ENCODE measurements at places on chromosomes 7 and 10.

GRCh38 chr10:122407375-122408125, 33.0 kb downstream of the PLEKHA1 start:
- no peak for DNase-seq

DNA sequence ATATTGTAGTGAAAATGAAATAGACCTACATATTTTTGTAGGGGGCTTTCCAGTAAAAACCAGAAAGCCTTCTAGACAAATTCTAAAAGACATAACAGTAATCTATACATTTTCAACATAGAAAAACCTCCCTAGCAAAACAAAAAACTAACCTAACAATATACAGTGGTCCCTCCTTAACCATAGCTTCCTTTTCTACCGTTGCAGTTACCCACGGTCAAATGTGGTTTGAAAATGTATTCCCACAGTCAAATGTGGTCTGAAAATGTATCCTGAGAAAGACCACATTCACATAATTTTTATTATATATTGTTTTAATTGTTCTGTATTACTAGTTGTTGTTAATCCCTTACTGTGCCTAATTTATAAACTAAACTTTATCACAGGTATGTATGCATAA, 6.4 kb downstream of the PSAP start:
- DNase-seq, result no peak

- DNase-seq, result no peak
Observed at GRCh38 chr7:138116141-138116540, 39.9 kb downstream of the AKR1D1 start.

DNA sequence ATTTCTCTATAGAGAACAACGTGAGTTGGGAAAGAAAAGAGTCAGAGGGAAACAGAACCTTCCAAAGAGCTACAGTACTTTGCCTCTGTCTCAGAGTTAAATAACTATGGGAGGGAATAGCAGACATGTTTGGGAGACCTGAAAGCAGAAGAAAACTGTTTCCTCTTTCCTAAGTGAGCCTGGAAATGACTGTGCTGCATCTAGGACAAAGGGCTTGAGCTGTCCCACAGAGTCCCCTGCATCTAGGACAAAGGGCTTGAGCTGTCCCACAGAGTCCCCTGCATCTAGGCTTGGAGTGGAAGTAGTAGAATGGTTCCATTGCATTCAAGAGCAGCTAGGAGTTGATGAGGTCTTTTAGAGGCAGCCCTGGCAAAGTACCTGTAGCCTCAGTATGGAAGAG, 149.7 kb downstream of the DKK1 start:
- no peak for DNase-seq

GRCh38 chr7:1149351-1149794, 10.6 kb downstream of the ZFAND2A start:
- no peak for DNase-seq

GRCh38 chr7:96691702-96692101, 17.9 kb downstream of the SEM1 start:
- DNase-seq, result no peak

GRCh38 chr7:158311791-158312190, 275.8 kb downstream of the PTPRN2 start:
- no peak for DNase-seq

- no peak for DNase-seq
Observed at GRCh38 chr7:25596443-25596842, 368.2 kb upstream of the NPVF start.

GRCh38 chr7:36103837-36104561, 49.1 kb upstream of the EEPD1 start:
- DNase-seq, result no peak

GRCh38 chr7:101910991-101911799, 93.8 kb downstream of the CUX1 start:
- no peak for DNase-seq

DNA sequence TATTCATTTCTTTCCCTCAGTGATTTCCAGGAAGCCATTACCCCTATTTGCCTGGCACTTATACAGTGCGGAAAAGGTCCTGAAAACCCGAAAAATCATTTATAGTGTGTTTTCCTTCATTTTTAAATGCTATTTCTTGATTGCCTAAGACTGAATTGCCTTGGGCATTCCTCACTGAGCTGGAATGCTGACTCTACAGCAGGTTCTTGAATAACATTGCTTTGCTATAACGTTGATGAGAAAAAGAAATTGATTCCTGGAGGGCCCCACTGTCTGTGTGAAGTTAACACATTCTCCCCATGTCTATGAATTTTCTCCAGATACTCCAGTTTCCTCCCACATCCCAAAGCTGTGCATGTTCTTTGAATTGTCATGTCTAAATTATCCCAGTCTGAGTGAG, 308.5 kb downstream of the EXOC4 start:
- DNase-seq, result no peak

DNA sequence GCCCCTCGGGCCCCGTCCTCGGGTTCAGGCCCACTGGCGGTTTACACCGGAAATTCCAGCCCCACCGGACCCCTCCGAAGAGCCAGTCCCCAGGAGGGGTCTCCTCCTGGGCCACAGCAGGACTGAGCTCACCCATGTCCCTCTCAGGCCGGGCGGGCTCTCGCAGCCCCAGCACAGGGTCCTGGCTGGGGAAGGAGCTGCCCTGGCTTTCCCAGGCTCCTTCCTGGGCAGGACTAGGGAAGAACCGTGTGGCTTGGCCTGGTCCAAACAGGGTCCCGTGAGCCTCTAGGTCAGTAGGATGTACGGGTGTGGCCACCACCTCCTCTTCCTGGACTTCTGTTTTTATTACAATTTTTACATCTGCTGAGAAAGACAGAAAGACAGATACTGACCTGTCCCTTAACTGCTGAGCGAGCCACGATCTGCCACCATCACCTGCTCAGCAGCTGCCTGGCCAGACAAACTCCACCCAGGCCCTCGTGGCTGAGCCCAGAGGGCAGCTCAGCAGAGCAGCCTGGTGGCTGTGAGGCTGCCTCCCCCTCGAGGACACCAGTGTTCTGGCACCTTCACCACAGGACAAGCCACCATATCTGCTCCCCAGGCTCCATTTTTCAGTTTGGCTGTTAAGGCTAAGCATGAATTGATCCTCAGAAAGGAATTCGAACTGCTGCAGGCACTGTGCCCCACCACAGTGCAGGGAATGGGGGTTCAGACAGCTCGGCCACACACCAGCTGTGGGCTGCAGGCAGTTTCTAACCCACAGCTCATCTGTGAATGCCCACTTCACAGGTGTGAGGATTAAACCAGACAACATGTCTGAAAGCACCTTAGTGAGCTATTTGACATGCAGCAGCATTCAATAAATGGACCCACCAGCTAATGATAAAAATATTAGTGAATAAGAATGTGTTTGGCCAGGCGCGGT, 14.5 kb upstream of the ZNF777 start:
- DNase-seq, result no peak

- DNase-seq, result no peak
Observed at GRCh38 chr7:144785521-144785920, 50.3 kb downstream of the TPK1 start.

GRCh38 chr10:94487575-94487974, 58.0 kb upstream of the HELLS start:
- DNase-seq, result no peak

Data from NCI-H2081 treated with DMSO at 0.1 percent for 48 hours (cell line).